ENCODE measurements at places on chromosomes 7 and 10.

- no peak for DNase-seq
Measured at GRCh38 chr7:44384586-44385433, 59.4 kb upstream of the CAMK2B start.

DNA sequence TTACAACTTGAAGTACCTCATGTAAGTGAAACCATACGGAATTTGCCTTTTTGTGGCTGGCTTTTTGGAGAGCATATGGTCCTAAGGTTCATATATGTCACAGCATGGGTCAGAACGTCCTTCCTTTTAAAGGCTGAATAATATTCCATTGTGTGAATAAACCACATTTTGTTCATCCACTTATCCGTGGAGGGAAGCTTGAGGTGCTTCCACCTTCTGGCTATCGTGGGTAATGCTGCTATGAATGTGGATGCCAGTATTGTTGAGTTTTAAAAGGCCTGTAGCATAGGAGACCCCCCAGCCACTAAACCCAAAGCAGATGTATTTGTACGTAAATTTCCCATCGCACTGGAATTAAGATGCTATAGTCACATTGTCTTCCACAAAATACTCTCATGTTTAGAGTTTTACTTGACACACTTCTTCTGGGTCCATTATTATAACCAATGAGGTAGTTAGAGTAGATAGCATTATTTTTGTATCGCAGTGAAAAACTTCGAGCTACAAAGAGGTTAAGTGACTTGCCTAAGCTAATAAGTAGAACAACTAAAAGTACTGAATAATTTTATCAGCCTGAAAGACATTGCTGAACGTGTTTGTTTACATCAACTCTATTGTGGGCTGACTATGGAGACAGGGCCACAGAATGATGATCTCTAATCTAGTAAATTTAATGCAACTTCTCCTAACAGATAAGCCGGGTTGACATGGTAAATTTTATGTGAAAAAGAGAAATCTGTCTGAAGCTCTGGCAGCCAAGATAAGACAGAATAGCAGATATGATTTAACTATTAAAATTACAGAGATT lies 183.0 kb upstream of the CTBP2 start:
- DNase-seq = no peak

GRCh38 chr7:103349805-103350204 lies 2.4 kb downstream of the PSMC2 start:
- no peak for DNase-seq

DNA sequence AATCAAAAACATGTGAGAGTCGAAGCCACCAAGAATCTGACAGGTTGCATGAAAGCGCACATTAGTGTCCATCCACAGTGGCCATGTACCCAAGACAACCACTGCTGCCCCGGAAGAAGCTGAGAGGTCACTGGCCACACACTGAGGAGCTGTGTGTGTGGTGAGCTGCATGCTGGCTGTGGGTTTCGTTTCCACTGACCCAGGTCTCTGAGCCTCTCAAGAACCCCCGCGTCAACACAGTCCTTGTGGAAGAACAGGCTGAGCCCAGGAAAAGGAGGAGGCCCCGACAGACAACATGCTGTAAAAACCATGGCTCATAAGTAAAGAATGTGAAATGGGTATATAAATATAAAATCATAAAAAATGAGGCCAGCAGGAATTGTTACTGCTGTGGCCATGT lies 8.2 kb downstream of the VIPR2 start:
- DNase-seq = no peak

DNA sequence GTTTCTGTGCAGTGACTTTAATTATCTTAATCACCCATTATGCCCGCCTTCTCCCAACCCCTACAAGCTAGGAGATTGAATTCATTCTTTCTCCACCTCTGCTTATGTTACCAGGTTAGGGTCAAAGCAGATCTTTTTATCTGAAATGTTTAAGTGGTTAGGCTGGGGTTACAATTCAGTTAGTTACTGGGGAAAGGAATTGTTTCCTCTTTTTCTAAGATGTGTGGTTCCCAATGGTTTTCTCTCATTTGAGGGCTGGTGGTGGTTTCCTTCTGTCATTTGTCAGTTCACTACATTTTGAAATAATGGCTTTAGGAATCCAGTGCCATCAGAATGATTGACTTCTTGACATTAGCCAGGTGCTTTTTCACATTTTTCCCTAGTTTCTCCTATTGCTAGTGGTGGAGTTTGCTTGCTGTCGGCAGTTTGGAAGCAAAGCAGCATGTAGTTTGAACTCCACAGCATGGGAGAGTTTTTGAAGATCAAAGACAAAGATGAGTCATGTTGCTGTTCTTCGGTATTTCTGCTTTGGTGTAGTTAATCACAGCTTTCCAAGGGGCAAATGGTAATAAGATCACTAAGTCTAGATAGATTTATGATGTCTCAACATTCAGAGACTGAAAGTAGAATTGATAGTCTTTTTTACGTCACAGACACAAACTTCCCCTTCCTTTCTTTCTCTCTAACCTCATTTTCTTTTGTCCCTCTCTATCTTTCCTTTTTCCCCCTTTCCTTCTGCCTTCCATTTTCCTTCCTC lies 168.2 kb downstream of the SND1 start:
- no peak for DNase-seq

DNA sequence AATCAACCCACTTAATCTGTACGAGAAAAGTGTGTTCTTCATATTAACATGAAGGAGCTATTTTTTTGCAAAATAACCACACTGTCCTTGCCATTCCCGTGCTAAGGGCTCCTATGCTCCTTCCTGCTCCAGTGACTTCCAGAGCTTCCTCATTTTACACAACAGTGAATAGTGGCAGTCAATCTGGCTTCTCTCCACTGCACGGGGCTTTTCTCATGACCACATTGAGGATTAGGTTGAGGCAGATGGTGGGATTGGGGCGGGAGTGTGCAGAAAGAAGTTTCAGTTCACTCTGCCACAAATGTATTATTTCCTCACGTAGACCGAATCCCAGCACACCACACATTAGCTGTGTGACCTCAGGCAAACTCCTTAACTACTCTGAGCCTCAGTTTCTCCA lies 235.1 kb downstream of the ARHGAP12 start:
- no peak for DNase-seq

DNA sequence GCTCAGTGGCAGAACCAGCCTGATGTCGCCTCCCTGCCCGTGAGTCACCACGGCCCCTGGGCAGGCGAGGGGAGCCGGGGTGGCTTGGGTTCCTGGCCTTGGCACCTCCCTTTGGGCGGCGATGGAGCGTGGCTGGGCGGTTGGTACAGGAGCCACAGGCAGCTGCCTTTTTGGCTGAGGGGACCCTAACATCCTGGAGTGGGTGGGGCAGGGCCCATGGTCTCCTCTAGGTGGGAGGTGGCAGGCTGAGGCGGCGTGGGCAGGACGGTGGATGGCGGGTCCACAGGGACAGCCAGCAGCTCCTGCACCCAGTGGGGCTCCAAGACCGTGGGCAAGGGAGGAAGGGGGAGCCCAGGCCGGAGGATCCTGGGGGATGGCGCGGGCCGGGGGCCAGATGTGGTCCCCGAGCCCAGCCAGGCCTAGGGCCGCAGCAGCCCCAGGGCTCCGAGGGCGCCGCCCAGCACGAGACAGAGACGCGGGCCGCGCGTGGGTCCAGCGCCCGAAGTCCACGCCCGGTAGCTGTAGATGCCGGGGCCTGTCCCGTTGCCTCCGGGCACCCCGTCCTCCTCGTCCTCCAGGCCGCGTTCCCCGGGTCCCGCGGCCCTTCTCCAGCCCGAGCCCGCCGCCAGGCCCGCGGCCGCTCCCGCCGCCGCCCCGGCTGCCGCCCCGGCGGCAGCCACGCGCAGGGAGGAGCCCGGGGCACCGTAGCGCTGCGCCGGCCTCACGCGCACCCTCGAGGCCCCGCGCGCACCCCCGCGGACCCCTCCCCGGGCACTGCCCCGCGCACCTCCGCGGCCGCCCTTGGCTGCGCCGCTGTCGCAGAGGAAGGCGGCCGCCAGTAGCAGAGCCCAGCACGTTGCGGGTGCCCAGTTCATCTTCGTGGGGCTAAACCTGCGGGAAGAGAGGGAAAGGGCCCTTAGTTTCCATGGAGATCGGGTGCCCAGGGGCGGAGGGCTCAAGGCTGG lies 1.3 kb downstream of the SPRN start:
- no peak for DNase-seq

- DNase-seq = no peak
Measured at GRCh38 chr10:76675951-76676587, 961.5 kb downstream of the KCNMA1 start.

- DNase-seq = no peak
Measured at GRCh38 chr7:28800150-28800549, 158.0 kb downstream of the TRIL start.

DNA sequence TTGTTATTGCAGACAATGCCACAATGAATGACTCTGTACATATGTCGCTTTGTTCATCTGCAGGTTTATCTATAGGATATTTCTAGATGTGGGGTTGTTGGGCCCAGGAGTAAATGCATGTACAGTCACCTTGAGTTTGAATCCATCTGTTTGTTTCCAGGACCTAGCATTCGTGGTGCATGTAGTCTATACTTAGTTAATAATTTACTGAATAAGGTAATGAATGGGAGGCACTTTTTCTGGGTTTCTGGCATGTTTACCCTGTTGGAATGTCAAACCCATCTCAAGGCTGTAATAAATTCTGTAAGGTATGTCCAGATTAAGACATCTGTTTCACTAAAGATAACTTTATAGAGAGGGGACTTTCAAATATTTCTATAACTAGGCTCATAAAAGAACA lies 23.5 kb downstream of the HECTD2 start:
- DNase-seq = no peak

- DNase-seq = no peak
Measured at GRCh38 chr10:97763411-97763810, 8.4 kb downstream of the SFRP5 start.

Measured in CMK (cell line).